Motor neuron (in vitro differentiated cells): ENCODE measurements at places on chromosomes 1 and 21. TPM values are rescaled to one million over a fixed set of nuclear protein-coding genes. Genes with fewer than 3 reads are reported as not detected.

DNA sequence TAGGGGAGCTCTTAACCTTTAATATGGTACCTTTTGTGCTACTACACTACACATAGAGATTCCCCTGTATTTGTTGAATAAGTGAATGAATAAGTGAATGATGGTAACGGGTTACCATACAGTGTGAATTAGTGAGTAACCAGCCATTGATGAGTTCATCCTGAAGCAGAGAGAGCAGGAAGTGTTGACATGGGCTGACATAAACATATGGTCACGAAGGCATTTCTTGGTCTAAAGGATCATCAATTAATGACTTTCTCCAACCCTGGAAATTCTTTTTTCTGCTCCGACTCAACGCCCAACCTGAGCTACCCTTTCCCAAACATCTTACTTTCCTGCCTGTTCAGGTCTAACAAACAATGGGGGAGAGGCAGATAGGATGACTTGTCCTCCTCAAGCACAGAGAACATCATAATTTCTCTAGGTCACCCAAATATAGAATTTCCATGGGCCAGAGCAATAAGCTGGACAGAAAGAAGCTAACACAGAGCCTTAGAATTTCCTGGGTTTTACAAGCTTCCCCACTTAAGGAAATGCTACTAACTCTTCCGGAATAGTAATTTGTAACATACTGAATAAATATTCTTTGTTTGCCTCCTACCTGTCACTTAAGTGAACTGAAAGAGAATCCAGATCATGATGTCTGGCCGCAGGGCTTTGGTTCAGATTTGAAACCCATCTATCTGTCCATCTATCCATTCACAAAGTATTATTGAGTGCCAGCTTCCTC lies 114.7 kb upstream of the NGF start:
- no peak for ATAC-seq

DNA sequence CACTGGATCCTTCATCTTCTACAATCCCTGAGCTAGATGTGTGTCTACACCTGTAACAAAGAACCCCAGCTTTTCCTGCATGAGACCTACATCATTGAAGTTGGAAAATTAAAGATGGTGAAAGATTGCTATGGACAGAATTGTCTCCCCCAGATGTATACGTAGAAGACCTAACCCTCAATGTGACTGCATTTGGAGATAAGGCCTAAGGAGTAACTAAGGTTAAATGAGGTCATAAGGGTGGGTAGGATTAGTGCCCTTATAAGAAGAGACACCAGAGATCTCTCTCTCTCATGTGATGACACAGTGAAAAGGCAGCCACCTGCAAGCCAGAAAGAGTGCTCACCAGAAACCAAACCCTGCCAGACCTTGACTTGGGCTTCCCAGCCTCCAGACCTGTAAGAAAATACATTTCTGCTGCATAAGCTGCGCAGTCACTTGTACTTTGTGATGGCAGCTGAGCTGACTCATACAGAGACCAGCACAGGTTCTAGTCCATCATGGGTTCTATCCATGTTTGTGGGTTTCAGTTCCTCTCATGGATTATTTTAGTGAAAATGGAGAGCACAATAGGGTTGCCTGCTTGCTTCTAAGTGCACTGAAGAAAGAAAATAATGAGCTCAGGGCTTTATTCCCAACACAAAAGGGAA lies 180.8 kb downstream of the TPR start:
- ATAC-seq, result no peak

- ATAC-seq, result no peak
Measured at GRCh38 chr21:17105932-17106331, 406.9 kb upstream of the CXADR start.

- ATAC-seq, result no peak
Measured at GRCh38 chr1:27235827-27236226, 1.4 kb downstream of the WDTC1 start.

- ATAC-seq, result no peak
Measured at GRCh38 chr1:20112279-20113000, 6.9 kb downstream of the PLA2G2D start.

- no peak for ATAC-seq
Measured at GRCh38 chr1:30895944-30896660, 12.5 kb downstream of the SDC3 start.

DNA sequence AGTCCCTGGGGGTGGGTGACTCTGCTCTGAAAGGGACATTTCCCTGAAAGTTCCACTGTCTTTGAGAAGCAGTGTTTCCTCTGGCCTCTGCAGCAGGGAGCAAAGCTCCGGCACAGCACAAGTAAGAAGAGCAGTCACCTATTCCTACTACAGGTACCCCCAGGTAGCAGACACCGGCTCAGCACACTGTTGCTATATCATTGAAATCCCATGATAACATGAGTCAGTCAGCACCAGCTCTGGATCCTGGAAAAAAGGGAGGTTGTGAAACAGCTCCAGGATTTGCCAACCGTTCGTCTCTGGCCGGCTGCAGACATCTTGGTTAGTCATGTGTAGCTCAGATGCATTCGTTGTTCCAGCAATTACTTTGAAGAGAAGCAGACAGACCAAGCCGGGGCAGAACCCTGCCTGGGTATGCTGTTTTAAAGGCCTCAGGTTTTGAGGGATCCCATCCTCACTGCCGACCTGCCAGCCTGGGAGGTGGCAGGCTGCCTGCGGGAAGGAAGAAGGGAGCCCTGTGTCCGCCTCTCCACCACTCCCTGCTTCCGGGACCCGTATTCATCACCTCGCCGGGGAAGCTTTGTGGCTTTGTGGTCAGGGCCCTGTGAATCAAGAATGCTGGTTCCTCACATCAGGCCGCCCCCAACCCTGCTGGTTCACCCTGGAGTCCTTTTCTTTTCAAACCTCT lies 139.2 kb downstream of the CLIC6 start:
- peak; percentile 25 for ATAC-seq

DNA sequence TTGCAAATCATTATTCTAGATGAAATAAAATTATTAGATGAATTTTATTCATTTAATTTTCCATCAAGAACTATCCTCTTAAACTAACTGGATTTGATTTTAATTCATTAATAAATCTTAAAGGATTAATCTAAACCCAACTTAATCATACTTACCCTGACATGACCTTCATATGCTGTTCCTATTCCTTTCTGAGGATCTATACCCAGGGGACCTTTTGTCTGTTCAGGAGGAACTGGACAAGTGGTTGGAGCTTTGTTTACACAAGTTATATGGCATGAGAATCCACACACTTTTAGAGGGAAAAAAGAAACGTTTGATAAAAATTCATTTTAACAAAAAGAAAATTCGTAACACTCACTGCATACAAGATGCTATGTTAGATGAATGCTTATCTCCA lies 95.2 kb downstream of the COQ8A start:
- ATAC-seq, result no peak

DNA sequence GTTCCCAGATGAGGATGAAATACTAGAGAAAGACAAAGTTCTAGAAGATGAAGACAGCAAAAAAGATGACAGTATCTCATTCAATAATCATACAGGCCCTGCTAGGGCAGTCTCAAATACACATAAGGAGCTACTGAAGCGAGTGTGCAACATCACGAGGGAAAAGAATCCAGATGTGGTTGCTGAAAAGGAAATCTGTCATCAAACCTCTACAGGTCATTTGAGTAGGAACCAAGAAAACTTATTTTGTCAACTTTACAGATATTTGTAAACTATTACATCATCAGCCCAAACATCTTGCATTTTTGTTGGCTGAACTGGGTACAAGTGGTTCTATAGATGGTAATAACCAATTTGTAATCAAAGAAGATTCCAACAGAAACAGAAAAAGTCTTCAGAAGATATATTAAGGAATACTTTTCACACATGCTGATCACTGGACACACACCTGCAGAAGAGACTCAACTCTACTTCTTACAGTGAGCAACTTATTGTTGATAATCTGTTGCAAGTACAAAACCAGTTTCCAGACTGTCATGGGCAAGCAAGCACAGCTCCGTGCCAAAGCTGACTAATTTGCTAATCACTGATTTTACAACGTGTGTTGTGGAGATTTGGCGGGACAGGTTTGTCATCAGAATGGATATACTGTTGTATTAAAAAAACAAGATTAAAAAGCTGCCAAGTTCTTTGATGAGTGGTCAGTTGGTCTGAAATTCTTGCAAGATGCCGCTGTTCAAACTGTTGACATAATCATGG lies 42.1 kb downstream of the TRIM33 start:
- ATAC-seq, result no peak

DNA sequence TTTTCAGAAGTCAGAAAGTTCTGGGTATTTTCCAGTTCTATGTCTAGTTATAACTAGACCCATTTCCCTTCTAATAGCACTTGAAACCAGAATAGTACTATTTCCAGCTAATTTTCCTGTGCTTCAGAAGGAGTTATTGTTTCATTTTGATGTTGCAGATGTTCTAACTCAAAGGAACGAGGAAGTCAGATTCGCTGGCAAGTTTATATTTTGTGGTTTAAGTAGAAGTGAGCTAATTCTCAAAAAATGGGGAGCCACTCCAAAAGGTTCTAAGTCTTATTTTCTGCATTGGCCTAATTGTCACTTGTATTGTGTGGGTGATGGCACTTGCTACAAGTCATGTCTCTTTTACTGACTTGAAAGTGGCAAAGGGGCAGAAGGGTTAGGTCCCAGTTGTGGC lies 18.1 kb downstream of the CCDC185 start:
- no peak for ATAC-seq

DNA sequence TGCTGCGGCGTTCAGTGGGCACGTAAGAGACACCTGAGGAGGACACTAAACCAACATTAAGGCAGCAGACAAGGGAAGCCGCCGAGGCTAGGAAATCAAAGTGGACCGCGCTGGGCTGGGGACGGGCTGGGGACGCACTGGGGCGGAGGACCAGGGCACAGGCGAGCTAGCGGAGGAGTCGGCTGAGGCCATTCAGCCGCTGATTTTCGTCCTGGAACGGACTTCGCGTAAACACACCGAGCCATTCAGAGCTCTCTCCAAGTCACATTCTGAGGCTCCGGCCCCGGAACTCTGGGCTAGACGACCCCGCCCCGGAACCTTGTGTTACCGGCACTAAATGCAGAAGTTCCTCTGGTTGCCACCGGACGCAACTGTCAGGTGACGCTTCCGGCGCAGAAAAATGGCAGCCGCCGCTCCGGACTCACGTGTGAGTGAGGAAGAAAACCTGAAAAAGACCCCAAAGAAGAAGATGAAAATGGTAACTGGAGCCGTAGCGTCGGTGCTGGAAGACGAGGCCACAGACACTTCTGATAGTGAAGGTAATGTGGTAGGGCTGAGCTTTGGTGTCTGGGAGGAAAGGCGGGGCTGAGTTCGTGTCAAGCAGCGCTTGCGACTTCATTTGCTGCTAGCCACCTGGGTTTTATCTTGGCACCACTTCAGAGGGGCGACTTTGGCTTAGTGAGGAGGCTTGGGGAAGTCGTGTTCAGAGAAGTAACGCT lies at the start of gene RRP15:
Gene RRP15 (plus strand): TSS at position 377 of the 719 bp plus-strand sequence. CDS start 24 bp downstream, at position 401.
- ATAC-seq, result peak; percentile 98

DNA sequence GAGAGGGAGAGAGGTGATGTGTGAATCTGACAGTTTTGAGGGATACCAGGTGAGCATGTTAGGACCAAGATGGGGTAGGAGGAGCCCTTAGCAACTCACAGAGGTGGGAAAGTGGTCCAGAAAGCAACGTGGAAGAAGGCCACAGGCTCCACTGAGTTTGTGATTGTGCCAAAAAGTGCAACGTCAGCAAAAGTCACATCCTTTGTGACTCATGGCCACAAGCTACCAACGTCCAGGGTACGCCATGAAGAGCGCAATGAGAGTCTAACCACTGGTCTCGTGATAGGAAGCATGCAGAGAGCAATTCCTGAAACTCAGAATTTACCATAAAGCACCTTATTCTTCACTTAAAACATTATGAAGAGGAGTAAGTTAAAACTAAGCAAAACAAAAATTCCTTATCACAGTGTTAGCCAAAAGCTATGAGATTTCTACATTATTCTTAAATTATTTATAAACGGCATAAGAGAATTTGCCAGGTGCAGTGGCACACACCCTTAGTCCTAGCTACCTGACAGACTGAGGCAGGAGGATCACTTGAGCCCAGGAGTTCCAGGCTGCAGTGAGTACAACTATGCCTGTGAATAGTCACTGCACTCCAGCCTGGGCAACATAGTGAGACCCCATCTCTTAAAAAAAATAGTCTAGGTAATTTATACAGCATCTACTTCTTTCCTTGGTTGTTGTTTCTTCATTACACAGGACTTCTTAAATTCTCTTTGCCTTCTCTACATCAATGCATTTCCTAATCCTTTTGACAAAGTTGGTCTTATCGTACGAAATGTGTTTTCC lies 55.2 kb downstream of the COLGALT2 start:
- ATAC-seq, result no peak

GRCh38 chr1:9238134-9238533 lies 3.6 kb downstream of the H6PD start:
- no peak for ATAC-seq

DNA sequence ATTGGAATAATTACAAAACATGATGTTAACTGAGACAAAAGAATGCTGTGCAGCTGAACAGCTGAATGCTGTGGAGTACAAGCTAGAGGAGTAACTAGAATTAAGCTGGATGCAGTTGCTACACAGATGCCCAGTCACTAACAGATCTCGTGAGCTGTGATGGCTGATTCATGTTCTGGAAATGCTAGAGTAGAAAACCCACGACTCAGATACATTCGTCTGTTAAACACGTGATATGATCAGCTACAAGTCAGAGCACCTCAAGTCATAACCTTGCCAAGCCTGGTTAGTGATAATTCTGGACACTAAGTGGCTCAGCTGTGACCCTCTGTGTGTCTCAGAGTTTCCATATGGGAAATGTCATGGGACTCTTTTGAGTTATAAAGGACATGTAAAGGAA lies 89.7 kb upstream of the ESRRG start:
- ATAC-seq, result no peak

GRCh38 chr1:226864311-226864710 lies 6.1 kb upstream of the PSEN2 start:
- no peak for ATAC-seq

DNA sequence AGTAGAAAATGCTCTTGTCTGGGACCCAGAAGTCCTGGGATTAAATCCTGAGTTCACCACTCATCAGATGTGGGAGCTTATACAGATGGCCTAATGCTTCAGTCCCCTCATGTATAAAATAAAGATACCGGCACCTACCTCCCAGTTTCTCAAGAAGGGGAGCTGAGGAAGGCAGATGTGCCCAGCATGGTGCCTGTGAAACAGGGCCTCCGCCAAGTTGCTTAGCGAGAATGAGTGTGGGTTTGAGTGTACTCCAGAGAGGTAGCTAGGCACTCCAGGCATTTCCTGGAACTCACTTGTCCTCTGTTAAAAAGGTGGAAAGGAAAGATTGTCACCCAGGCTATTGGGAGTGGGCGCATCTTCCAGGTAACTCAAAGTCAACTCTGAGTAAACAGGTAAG lies 37.8 kb downstream of the IER5 start:
- ATAC-seq, result no peak

CLDN17 gene
- not detected in 2 replicates for total RNA-seq

PTCH2 gene
- 2.0 and 2.2 TPM in 2 replicates for total RNA-seq

UTS2 gene
- 0.63 and 1.2 TPM in 2 replicates for total RNA-seq

BACE2 gene
- total RNA-seq, result 23.6 and 26.4 TPM in 2 replicates

ELAPOR1 gene
- 0.54 and 2.5 TPM in 2 replicates for total RNA-seq

BSND gene
- total RNA-seq, result not detected in 2 replicates

EFNA3 gene
- 52.5 and 53.7 TPM in 2 replicates for total RNA-seq

DRAM2 gene
- 50.3 and 52.3 TPM in 2 replicates for total RNA-seq

AMPD1 gene
- total RNA-seq, result not detected in 2 replicates

WNT2B gene
- 2.6 and 3.4 TPM in 2 replicates for total RNA-seq
